ENCODE measurements at places on chromosomes 7 and 10.

GRCh38 chr7:47962262-47962661 lies 14.0 kb upstream of the PKD1L1 start:
- no peak for DNase-seq

GRCh38 chr7:98051118-98051744 lies 55.4 kb upstream of the LMTK2 start:
- DNase-seq = no peak

GRCh38 chr10:99754670-99755069 lies 22.6 kb downstream of the CUTC start:
- DNase-seq = no peak

DNA sequence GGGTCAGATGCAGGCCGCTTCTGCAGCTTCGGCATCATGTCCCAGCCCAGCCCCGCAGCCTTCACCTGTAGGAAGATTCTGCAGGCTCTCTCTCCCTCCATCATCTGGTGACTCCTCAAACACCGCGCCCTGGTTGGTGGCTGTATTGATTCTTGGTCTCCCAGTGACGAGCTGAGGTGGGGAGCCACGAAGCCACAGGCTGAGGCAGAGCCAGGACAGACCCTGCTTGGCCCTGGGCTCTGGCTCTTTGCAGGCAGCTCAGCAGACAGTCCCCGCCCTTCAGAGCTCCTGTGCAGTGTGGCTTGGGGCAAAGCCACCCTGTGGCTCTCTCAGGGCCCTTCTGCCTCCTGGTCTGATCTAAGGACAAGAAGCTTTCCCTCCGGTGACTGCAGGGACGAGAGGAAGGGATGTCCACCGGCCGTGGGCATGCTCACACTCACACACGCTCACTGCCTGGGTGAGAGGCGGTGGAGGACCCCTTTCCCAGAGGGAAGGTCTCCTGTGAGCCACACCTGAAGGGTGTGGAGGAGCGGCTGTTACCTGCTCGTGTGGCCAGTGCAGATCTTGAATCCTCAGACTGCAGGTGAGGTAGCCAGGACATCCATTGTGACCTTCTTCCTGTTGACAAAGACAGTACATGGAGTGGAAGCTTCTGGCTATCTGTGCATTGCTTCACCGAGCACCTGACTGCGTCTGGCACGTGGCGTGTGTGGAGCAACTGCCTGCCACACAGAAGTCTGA lies 79.6 kb downstream of the INPP5A start:
- no peak for DNase-seq

- DNase-seq = peak; percentile 47
These were observed 27.8 kb downstream of the NKX2-3 start for GRCh38 chr10:99560277-99561126.

DNA sequence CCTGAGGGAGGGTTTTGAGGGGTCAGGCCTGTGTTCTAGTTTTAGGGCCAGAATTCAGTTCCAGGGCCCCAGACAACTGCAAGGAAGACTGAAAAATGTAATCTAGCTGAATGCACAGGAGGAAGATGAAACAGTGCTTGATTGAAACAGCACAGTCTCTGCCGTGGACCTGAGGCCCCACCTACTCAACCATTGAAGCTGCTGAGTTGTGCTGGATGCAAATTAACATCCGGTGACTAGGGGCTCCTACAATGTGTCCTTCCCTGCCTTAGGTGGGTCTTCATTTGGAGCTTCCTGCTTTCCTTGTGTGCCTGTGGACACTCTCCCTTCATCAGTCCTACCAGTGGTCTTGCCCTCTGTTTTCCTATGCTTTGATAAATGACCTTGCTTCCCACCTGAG lies 5.7 kb downstream of the GLRX3 start:
- DNase-seq = no peak

GRCh38 chr7:18655506-18655905 lies 160.0 kb downstream of the HDAC9 start:
- no peak for DNase-seq

- no peak for DNase-seq
These were observed 423.6 kb upstream of the LRGUK start for GRCh38 chr7:133703547-133703946.

Data from globus pallidus (tissue), 1 donor.